NCI-H1436 treated with DMSO at 0.1 percent for 48 hours (cell line): ENCODE measurements at places on chromosomes 1 and 21.
A peak's percentile ranks its signal among the peaks of the same experiment; 100 is the strongest.

GRCh38 chr1:215482079-215482478 lies 85.0 kb upstream of the KCTD3 start:
- DNase-seq: no peak

GRCh38 chr1:86448670-86449069 lies 20.1 kb upstream of the CLCA1 start:
- DNase-seq: no peak

GRCh38 chr21:44950351-44950750 lies 10.5 kb downstream of the SLX9 start:
- no peak for DNase-seq

- peak; percentile 98 for DNase-seq
These were observed 13.6 kb upstream of the RGS4 start for GRCh38 chr1:163055531-163055930.

GRCh38 chr1:111857194-111857651 lies 101.5 kb downstream of the DDX20 start:
- no peak for DNase-seq

GRCh38 chr1:162666006-162666645 lies 33.9 kb downstream of the DDR2 start:
- DNase-seq: no peak

DNA sequence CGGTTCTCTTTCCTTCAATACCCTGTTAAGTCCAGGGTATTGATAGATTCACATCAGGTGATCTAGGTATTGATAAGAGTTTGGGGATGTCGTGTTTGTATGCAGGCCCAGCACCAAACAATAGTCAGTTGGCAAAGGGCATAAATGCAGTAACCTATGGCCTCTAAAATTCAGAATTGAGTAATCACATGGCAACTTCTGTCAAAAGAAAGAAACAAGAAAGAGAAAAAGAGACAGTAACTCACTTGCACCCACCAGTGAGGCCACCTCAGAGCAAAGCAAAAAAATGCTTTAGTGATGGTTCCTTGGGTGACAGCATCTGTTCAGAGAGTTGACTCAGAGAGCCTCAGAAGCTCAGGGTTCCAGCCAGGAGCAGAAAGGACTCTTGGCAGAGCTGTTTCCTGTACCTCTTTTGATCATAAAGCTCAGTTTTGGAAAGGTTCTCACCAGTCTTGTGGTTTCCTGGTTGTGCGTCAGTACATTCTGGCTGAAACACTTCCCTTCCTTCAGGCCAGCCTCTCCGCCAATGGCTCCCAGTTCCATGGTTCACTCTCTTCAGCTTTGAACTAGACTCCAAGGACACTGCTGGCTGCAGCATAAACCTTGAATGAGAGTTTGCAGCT lies 70.1 kb upstream of the GORAB start:
- DNase-seq: no peak

GRCh38 chr1:109399326-109399957 lies 1.7 kb upstream of the SORT1 start:
- DNase-seq: peak; percentile 41

- DNase-seq: no peak
These were observed 23.7 kb downstream of the MKNK1 start for GRCh38 chr1:46580140-46580903.

DNA sequence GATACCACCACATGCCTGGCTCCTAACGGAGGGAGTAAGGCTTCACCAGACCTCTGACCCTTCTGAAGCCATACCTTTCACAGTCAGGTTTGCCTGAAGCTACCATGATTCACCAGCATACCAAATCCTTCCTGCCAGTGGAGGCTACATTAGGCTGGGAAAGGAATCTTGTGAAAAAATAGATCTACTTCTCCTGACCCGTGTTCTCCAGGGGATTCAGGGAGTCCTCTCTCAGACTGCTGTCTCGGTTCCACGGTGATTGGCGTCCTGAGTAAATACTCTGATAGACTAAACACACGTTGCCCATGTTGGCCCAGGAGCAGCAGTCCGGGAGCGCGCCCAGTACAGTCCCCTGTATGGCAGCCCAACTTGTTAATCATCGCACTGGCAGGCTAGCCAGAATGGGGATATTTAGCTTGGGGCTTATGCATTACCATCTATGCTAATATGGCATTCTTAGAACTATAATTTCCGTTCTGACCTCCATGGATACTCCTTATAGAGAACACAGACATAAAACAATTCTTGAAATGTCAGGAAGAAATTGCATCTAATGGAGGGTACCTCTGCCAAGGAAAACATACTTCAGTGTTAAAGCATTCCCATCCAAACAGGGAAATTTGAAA lies 173.2 kb downstream of the ROR1 start:
- no peak for DNase-seq

GRCh38 chr1:204341380-204341779 lies 18.3 kb downstream of the PLEKHA6 start:
- no peak for DNase-seq

GRCh38 chr1:209516771-209517680 lies 66.5 kb upstream of the CAMK1G start:
- no peak for DNase-seq
